ENCODE measurements at places on chromosomes 7 and 10.

DNA sequence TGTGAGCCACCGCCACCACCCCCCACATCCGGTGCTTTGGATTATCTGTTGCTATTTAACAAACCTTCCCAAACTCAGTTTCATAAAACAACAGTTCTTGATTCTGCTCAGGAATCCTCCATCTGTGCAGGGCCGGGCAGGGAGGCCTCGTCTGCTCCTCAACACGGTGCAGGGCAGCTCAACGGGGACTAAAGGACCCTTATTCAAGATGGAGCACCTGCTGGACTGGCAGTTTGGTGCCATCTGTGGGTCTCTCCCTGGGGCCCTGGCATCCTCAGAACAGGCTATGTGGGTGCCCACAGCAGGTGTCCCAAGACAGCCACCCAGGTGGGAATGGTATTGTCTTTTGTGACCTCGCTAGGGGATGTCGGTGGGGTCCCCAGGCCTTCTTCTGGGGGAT, 31.0 kb upstream of the ELFN1 start:
- DNase-seq: no peak

GRCh38 chr7:137986252-137987017, 15.5 kb downstream of the CREB3L2 start:
- no peak for DNase-seq

DNA sequence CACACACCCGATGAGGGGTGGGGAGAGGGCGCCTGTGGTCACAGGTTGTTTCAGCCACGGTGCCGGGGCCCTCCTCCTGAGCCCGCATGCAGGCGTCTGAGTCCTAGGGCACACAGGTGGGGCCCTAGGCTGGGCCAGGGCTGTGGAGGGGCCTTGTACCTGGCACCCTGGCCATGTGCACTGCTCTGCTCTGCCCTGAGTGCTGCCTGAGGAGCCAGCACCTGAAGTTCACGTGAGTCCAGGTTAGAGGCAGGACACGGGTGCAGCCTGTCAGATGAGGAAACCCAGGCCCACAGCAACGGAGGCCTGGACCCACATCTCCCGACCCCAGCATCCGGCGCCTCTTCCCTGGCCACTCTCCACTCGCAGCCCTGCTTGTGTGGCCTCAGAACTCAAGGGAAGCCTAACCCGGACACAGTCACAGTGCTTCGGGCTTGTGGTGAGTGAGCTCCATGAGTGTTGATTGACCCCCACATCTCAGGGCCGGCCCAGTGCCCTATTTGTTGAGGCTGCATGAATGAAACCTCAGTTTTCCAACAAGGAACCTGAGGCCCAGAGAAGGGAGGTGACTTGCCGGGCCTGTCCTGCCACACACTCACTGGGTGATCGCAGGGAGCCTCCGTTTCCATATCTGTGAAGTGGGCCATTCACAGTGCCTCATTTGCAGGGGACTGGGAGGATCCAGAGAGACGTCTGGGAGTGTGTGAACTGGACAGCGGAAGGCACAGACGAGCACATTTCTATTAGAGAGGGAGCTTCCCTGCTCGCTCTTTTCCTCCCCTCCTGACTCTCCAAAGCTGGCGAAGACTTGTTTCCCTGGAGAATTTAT, 39.6 kb downstream of the PPIF start:
- peak; percentile 17 for DNase-seq

GRCh38 chr7:117946151-117946633, 73.0 kb upstream of the CTTNBP2 start:
- no peak for DNase-seq

DNA sequence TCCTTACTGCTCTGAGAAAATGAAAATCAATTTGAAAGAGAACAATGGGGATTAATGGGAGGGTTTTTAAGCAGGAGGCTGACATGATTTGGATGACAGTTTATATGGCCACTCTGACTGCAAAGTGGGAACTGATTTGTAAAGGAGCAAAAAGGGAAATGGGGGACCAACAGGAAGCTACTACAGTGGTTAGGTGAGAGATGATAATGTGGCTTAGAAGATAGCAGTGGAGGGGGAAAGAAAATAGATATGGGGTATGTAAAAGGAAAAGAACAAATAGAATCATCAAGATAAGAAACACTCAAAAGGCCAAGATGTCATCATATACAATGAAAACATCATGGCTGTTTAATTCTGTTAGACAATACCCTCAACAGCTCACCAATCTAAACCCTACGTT, 177.5 kb downstream of the ANK3 start:
- no peak for DNase-seq

GRCh38 chr7:727806-728460, 852 bp upstream of the PRKAR1B start:
- no peak for DNase-seq

DNA sequence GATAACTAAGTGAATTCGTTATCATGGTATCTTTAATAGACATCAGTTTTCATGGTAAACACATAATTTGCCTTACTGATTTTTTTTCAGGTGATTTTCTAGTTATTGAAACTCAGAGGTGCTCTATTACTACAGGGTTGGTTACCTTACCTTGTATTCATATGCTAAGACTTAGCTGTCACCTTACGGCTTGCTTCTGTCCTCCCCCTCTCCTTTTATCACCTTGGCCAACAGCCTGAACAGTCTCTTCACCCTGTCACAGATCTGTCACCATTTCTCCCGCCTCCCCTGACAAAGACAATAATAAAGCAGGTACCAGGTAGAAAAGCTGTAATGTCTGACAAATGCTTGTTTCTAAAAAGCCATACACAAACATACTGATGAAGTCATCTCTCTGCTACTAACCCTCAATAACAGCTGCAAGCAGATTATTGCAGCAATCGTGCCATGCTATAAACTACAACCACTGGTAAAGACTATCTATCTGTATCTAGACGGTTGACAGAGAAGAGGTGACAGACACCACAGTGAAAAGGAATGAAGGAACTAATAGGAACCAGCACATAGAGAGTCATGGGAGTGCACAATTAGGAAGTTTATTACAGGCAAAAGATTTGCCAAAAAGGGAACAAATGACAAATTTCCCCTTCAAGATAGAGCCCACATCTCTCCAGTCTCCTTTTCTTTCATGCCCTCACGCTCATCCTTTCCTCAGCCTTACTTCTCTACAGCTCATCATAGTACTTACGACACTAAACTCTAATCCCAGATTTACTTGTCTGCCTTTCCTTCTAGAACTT, 57.2 kb downstream of the ARHGAP12 start:
- DNase-seq: no peak

GRCh38 chr7:150586068-150586784, 19.0 kb downstream of the GIMAP4 start:
- DNase-seq: no peak

GRCh38 chr10:34838366-34838900, 23.3 kb upstream of the PARD3 start:
- DNase-seq: no peak

- DNase-seq: no peak
Measured at GRCh38 chr10:1299041-1299726, 243.0 kb downstream of the WDR37 start.

DNA sequence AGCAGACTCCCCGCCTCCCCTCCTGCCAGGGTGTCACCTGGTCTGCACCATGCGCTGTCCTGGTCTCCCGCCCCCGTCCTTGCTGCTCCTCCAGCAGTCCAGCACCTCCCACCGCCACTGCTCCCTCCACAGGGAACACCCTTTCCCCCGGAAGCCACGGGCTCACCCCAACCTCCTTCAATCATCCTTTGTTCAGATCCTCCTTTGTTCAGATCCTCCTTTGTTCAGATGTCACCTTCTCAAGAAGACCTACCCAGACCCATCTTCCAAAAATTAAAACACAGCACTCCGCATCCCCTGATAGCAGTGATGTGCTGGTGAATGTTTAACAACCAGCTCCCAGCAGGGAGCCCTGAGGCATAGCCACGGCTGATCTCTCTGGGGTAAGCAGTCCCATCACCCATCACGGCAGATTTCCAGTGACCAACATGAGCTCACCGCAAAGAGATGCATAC, 237.7 kb downstream of the USP6NL start:
- DNase-seq: no peak

- no peak for DNase-seq
Measured at GRCh38 chr7:139488810-139489209, 5.3 kb upstream of the KLRG2 start.

DNA sequence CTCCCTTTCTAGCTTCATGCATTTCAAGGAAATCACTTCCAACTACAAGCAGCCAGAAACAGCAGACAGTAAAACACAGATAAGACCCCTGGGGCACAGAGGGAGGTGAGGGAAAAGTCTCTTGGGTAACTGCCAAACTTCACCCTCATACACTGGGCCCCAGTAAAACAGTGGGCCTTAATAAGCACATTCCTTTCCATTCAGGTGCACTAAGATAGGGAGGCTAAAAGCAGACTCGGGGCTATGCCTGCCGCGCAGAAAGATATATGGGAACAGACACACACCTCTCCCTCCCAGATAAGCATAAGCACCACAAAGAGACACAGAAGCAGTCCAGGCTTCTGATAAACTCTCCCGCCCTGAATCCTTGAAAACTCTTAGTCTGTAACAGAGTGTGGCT, 117.0 kb downstream of the TYW1B start:
- DNase-seq: no peak

- DNase-seq: no peak
Measured at GRCh38 chr10:103307594-103307993, 30.7 kb downstream of the INA start.

DNA sequence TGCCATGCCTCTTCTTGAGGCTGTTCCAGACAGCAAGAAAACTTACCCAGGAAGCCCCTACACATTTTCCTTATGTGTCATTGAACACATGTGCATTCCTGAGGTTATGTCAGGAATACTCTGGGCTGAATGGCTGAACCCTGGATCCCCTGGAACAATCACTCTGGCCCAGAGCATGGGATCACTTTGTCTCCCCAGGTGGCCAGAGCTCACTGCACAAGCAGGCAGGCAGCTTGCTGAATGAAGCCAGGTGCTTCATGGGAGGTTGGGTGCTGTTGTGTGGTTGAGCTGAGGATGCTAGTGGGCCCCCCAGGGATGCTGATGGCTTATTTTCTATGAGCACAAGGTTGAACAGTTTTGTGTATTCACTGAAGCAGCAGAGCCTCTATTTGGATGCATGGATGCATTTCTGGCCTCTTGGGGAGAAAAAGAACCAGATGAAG, 54.7 kb upstream of the NPTX2 start:
- no peak for DNase-seq

DNA sequence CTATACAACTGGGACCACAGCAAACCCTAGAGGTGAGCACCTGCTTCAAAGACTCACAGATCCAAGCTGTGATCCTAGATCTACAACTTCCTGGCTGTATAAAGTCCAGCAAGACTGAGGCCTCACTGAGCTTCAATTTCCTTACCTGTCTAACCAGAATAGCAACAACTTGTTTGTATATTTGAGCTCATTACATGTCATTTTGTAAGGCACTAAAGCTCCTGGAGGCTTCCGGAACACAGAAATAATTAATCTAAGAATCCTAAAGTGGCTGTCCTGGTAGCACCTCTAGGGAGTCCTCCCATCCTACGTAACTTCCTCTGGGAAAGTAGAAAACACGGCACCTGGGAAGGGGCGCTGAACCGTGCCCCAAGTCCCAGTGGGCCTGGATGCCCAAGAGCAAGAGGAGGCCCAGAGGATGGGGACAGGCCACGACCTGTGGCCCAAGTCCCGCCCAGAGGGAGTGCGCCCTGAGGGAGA, 39.4 kb downstream of the HK1 start:
- DNase-seq: no peak

DNA sequence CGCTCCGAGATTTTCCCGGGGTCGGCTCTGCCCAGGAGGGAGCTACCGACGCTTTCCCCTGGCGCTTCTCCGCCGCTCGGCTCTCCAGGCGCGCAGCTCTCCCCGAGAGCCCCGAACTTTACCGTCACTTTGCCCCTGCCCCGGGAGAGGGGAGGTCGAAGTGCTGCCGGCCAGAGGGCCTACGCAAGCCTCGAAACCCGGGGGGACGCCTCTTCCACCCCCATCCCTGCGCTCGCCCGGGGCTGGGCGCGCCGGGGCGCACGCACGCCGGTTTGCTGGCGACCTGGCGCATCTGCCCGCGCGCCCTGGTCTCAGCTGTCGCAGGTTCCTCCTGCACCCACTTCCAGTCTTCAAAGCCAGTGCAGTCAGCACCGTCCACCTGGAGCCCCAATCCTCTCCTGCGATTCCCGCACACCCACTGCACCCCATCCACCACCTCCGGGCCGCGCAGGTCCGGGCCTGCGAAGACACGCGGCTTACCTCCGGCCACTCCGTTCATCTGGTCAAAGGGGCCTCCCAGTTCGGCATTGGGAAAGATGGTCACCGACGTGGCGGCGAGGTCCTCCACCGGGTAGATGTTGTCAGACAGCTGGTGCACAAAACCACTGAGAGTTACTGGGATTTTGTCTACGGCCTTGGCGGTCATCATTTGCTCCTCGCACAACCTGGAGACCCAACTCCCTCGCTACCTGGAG, 638 bp downstream of the EGR2 start:
- peak; percentile 89 for DNase-seq

DNA sequence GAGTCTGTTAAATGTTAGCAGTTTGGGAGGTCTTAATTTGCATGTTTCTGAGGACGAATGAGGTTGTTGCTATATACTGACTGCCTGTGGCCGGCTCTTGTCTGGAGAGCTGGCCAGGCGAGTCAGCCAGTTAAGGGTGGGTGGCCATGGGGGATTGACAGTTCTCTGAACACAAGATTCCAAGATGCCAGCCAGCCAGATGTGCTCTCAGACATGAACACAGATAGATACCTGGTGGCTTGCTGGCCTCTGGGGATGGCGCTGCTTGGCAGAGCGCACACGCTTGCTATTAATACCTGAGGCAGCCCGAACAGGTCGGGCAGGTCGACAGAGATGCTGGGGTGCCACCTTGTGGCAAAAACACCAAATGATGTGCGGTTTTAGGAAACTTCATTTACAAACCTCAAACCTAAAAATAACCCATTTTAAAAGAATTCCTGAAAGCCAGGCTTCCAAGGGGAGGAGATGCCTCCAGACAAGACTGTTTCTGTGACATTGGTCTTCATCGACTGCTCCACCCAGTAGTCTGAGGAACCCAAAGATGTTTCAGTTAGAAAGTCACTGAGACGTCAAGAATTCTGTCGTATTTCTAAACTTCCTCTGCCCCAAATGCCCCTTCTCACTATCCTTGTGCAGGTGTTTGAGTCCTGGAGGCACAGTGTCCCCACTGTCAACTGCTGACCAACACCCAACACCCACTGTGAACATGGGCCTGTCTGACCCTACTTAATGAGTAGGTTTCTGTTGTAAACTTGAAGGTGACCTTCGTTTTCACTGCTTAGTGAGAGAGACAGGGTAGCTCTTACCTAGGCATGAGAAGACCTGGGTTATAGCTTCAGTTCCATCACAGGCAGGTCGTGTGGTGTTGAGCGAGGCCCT, 123.4 kb downstream of the NT5C2 start:
- DNase-seq: peak; percentile 24

- DNase-seq: no peak
Measured at GRCh38 chr7:50615519-50616080, 50.4 kb upstream of the DDC start.

- no peak for DNase-seq
Measured at GRCh38 chr10:123637326-123637880, 28.8 kb upstream of the GPR26 start.

- DNase-seq: no peak
Measured at GRCh38 chr10:82084904-82085303, 209.9 kb downstream of the NRG3 start.

GRCh38 chr10:69934768-69935167, 117.9 kb upstream of the MACROH2A2 start:
- no peak for DNase-seq
